ENCODE measurements at places on chromosomes 12 and 14. TPM values are rescaled to one million over a fixed set of nuclear protein-coding genes. Genes with fewer than 3 reads are reported as not detected.

The IL23A gene
- not detected for total RNA-seq

The STON2 gene
- 0.87 TPM for total RNA-seq

The FBLN5 gene
- 25.0 TPM for total RNA-seq

The TAS2R46 gene
- 2.6 TPM for total RNA-seq

The B4GALNT1 gene
- total RNA-seq = 4.0 TPM
